ENCODE measurements at places on chromosomes 1 and 21.

DNA sequence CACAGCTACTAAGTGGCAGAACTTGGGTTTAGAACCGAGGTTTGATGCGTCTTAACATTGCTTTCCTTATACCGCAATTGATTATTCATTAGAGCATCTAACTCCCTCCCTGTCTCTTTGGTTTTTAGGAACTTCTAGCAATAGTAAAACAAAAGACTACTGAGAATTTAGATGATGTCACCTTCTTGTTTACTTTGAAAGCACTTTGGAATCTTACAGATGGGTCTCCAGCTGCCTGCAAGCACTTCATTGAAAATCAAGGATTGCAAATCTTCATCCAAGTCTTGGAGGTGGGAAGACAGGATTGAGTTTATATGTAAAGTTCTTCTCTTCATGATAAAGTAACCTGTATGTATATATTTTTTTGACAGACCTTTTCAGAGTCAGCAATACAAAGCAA is 35.0 kb downstream of the ZYG11A start:
- DNase-seq: no peak

- no peak for DNase-seq
Measured at GRCh38 chr1:87867626-87868025, 538.9 kb downstream of the LMO4 start.

- DNase-seq: no peak
Measured at GRCh38 chr1:109986054-109986444, 1.5 kb downstream of the AHCYL1 start.

GRCh38 chr1:228502522-228502921 is 15.3 kb downstream of the RNF187 start:
- DNase-seq: no peak

DNA sequence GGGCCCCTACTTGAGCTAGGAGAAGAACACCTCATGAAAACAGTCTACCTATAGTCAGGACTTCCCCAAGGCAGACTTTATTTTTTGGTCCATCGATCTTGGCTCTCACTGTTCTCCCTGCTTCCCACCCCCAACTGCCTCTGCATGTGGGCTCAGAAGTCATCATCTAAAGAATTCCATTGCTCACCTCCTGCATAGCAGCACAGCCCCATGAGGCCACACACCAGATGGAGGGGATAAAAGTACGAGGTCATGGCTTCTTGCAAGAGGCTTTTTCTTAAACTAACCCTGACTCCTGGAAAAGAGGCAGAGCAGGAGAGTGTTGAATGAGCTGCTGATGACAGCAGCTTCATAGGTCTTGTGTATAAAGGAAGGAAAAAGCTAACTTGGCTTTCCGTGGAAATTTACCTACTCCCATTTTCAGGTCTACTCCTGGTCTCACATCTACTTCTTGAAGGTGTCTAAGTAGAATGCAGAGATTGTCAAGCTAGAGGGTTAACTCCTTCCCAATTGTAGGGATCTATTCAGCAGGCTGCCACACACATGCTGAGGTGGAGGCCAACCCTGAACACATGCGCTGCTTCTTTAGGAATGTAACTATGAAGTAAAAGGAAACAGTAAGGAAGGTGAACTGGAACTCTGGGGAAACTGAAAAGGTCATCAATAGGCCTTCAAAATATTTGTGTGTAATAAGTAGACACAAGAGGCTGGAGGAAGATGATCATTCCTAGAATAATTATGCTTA is 18.7 kb downstream of the WNT2B start:
- no peak for DNase-seq

DNA sequence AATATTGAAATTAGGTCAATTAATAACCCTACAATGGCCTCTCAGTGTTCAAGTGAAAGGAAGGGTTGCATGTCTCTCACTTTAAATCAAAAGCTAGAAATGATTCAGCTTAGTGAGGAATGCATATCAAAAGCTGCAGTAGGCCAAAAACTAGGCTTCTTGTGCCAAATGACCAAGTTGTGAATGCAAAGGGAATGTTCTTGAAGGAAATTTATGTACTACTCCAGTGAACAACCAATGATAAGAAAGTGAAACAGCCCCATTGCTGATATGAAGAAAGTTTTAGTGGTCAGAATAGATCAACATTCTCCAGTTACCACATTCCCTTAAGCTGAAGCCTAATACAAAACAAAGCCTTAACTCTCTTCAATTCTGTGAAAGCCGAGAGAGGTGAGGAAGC is 10.0 kb downstream of the MAEL start:
- no peak for DNase-seq

DNA sequence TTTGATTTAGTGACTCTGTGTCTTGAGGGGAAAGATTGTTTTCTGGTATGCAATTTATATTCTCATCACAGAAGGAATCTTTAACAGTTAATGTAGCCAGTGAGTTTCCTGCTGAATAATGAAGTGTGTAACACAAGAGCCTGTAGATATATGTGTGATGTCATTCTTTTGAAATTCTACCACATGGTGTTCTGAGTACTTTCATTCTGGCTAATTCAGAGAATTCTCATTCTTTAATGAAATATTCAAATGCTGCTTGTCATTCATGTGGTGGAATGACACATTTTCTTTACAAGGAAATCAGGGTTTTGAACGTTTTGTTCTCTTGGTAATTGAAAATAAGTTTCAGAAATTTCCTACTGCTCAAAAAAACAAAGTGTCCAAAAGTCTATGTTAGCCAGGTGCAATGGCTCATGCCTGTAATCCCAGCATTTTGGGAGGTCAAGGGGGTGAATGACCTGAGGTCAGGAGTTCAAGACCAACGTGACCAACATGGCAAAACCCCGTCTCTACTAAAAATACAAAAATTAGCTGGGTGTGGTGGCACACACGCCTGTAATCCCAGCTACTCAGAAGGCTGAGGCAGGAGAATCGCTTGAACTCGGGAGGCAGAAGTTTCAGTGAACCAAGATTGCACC is 79.6 kb downstream of the MAP3K21 start:
- DNase-seq: no peak

DNA sequence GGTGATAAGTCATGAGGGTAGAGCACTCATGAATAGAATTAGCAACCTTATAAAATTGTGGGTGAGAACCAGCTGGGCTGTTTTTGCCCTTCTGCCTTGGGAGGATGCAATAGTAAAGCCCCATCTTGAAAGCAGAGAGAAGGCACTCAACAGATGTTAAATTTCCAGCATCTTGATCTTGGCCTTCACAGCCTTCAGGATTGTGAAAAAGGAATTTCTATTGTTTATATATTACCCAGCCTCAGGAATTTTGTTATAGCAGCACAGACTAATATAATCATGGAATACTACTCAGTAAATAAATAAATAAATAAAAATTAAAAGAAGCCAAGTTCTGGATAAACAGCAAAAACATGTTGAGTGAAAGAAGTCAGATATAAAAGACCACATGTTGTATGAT is 175.2 kb downstream of the KCNT2 start:
- no peak for DNase-seq
